ENCODE measurements at places on chromosomes 7 and 10. TPM values are rescaled to one million over a fixed set of nuclear protein-coding genes. Genes with fewer than 3 reads are reported as not detected.
A peak's percentile ranks its signal among the peaks of the same experiment; 100 is the strongest.

Gene C10orf143
- total RNA-seq: 0.62 TPM

Gene ZNF783
- 8.6 TPM for total RNA-seq

Gene CNNM1
- 0.90 TPM for total RNA-seq

GRCh38 chr7:5596046-5596895, 172.6 kb upstream of the TNRC18 start:
- DNase-seq: peak; percentile 55

GRCh38 chr10:59648711-59649201, 60.9 kb downstream of the SLC16A9 start:
- peak; percentile 36 for DNase-seq

- DNase-seq: no peak
Observed at GRCh38 chr7:82521906-82522445, 78.4 kb upstream of the CACNA2D1 start.

DNA sequence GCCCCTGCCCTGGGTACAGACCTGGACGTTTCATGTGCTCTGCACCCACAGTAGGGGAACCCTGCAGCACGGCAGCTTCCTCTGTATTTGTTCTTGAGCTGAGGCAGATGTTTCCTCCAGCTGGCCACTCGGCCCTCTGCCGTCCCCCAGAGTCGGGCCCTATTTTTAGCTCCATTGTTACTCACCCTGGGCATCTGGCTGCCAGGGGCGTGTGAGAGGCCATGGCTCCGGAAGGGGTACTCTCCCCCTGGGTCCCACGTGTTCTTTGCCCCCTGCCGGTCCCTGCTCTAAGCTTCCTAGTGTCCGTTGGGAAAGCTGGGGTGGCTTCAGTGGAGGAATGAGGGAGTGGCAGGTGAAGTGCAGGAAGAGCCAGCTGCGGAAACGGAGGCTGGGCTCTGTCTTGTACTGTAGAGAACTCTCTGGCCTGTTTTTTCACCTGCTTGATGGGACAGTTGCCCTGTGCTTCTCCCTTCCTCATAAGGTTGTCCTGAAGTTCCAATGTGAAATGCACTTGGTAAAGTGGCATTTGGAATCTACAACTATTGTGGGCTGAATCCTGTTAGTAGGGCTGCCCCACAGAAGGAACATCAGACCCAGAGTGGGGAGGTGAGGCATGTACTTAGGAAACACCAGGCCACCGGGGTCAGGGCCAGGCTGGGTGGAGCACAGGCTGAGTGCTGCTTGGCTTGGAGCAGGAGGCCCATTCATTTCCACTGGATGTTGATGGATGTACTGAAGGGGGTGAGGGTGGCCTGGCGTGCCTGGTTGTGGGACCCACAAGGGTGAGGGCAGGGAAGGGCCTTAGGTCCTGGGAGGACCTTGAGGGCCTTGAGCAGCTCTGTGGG, 30.6 kb downstream of the PALD1 start:
- peak; percentile 36 for DNase-seq

DNA sequence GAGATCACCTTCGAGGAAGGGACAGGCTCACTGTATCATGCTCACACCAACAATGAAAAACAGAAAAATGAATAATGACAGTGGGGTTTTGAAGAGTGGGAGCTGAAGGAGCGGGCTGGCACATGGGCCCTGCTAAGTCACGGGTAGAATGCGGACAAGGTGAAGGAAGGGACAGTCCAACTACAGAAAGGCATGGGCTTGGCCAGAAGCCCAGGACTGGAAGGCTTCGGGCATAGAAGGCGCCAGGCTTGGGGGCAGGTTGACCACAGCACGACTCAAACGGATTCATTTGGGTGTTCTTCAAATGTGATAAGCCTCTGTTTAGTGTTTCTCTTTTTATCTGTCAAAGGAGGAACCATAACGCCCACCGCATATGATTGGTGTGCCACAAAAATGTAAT, 509.5 kb downstream of the CCSER2 start:
- no peak for DNase-seq

DNA sequence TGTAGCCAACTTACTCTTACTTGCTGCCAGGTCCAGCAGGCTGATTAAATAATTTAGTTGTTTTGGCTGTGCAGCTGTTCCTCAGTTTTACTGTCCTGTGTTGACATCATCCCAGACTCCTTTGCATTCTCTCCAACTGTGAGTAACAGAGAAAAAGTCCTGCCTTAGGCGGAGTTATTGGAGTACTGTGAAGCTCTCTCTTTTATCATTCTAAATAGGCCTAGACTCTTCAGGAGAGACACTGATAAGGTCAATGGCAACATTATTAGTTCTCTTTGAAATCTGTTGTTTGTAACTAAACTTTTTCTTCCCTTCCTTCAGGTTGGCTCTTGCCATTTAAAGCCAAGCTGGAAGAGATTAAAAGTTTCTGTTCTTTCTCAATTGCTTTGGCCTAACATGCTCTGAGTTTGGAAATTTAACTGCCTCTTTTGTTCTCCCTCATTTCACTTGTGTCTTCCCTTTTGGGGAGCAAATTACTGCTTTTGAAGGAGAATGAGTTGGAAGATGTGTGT, 215.7 kb upstream of the CSTF2T start:
- peak; percentile 63 for DNase-seq

DNA sequence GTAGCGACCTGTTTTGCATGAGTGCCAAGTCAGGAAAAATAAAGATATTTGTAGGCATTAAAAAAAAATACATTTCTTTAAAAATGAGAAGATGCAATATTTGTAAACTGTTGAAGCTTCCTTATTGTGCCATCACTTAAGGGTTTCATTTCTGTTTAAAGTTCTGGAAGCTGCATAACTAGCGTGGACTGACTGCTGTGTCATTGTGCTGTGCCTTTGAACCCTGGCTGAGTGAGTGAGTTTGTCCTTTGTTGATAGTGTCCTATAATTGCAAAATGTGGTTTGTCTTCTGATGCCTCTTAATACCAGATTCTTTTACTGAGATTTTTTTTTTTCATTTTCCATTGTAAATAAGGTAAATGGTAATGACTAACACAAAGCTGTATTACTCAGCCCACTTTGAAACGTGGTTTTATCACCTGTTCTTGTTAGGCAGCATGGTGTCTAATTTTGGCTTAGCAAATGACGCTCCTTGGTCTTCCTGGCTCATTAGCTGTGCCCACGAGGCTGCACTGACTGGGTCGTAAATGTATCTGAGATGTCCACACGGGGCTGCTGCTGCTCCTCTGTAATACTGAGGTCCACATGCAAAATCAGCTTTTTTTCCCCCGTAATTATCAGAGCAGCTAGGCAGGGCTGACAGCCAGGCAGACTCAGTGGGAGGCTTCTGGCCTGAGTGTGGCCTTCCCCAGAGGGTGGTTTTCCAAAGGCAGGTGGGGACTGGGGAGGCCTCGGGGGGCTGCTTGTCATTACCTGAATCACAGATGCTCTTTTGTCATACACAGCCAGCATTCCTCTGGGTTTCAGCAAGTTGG, 14.8 kb downstream of the ZSCAN25 start:
- DNase-seq: peak; percentile 54

DNA sequence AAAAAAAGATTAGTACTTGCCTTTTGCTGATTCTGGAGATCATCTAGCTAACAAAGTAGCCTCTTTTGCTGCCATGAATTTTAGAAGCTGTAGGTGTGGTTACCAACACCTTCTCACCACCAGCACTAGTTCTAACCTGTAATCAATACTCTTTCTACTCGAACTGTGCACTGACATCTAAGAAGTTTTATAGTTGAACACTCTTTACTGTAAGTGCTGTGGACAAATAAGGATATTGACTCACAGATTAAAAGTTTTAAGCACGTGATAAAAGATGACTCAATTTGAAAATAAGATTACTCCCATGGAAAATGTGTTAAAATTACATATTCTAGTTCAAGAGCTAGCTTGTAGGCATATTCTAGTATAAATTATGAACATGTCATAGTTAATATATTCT, 89.9 kb downstream of the REEP3 start:
- DNase-seq: no peak

DNA sequence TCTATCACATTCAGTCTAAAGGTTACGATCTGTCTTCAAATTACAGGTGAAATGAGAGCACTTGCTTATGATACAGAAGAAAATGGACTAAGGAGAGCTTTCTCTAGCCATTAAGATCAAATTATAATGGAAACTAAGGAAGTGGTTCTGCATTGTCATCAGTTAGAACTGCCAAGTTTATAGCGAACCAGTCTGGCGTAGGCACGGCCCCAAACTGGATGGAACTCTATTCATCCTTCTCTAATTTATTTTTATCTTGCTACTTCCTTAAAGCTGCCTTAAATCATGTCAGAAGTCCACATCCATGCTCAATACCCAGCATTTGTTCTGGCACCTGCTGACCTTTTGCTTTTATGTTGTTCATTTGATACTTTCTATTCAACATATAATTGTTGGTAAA, 63.7 kb upstream of the APBB1IP start:
- DNase-seq: no peak

DNA sequence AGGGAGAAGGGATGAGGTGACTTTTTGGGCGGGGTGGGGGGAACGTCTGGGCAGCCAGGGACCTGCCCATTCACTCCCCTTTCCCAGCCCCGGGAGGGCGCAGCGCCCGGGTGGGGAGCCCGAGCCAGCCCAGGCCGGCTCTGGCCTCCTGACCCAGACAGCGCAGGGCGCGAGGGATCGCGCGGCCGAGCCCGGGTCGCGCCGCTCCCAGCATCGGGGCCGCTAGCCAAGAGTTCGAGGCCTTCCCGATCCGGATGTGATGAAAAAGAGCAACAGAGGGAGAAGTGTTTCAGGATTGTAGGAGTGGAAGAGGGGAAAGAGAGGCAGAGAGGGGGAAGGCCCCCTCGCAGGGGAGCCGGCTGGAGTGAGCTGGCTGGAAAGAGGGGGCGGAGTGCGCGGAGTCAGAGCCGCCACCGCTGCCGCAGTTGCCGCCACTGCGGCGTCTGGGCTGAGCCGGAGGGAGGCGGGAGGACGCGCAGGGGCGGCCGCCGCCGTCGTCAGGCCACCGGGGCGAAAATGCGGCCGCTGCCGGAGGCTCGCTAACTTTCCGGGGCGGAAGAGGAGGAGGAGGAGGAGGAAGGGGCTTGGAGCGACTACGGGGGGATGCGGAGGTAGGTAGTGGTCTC, at the start of gene MDFIC:
Gene MDFIC, plus strand, starts transcription at position 69 of the 626 bp plus-strand sequence. CDS start 940 bp downstream, outside the sequence.
- peak; percentile 59 for DNase-seq

DNA sequence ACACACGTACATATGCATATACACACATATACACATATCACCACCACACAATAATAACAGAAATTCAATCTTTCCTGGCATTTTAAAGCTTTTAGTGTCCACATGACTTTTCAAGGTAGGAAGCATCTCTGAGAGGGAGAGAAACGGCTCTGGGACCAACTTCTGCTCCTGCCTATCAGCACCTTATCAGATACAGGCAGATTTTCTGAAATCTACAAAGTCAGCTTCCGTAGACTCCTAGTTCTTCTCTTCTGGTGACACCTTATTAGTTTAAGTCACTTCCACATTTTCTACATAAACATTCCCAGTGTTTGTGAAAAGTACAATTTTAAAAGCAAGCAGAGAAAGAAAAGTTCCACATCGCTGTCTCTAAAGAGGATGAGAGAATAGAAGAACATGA, 74.5 kb downstream of the ZNF22 start:
- no peak for DNase-seq

- DNase-seq: peak; percentile 24
Observed at GRCh38 chr7:26777385-26777784, 87.0 kb downstream of the SKAP2 start.
